Activated CD4-positive, CD25-positive, alpha-beta regulatory T cell (primary cell): ENCODE measurements at places on chromosomes 1 and 21.

GRCh38 chr21:25925064-25925800 lies 190.5 kb downstream of the GABPA start:
- DNase-seq, result no peak

DNA sequence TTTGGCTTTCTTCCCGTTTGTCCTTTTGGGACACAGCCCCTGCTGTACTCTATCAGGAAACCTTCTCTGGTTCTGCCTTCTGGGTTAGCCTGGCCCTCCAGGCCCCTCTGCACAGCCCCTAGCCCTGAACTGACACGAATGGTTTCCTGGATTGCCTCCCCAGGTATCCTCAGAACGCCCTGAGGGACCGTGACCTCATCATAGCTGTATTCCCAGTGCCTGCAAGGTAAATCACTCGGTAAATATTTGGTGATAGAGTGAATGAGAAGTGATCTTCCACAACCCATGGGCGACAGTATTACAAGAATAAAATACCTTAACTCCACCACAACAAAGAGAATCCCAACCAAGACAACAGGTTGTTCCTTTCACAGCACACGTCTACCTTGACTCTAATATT lies 637.2 kb downstream of the SMYD3 start:
- DNase-seq, result no peak

- DNase-seq, result no peak
Measured at GRCh38 chr1:45008076-45008475, 3.0 kb downstream of the HECTD3 start.

DNA sequence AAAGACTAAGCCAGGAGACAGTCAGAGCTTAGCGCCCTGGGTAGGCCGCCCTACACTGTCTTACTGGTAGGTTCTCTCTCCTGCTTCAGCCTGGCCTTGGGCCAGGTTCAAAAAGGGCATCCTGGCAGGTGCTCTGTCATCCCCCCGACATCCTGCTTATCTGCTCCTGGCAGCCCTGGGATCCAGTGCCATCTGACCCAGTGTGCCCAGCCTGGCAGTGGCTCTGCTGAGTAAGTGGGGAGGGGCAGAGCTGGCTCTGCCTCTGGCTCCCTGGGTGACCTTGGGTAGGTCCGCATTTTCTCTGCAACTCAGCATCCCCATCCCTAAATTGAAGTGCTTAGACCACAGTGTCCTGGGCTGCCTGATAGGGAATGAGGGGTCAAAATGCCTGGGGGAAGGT lies 549.9 kb downstream of the PTPRU start:
- DNase-seq, result no peak

GRCh38 chr1:119565131-119565772 lies 58.2 kb downstream of the HSD3B1 start:
- DNase-seq, result no peak

- no peak for DNase-seq
Measured at GRCh38 chr21:43754948-43755781, 20.9 kb downstream of the CSTB start.

DNA sequence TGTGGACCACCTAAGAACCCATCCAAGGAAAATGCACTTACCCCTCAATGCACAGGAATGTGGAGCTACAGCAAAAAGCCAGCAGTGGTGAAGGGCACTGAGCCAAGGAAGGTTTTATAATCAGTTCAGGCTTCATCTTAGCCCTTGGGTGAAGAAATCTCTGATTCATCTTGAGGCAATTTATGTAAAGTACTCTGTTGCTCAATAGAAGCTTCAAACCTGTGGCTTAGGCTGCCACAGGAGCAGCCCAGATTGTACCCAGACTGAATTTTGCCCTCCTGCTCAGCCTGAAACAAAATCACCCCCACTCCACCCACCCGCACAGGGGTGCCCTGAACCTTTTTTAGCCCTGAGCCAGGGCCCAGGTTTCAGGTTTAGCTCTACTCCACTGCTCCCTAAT lies at the start of gene S100A12:
Gene S100A12, minus strand, starts transcription at position 111 of the 400 bp plus-strand sequence. CDS start 1,029 bp downstream, outside the sequence.
- DNase-seq, result no peak

DNA sequence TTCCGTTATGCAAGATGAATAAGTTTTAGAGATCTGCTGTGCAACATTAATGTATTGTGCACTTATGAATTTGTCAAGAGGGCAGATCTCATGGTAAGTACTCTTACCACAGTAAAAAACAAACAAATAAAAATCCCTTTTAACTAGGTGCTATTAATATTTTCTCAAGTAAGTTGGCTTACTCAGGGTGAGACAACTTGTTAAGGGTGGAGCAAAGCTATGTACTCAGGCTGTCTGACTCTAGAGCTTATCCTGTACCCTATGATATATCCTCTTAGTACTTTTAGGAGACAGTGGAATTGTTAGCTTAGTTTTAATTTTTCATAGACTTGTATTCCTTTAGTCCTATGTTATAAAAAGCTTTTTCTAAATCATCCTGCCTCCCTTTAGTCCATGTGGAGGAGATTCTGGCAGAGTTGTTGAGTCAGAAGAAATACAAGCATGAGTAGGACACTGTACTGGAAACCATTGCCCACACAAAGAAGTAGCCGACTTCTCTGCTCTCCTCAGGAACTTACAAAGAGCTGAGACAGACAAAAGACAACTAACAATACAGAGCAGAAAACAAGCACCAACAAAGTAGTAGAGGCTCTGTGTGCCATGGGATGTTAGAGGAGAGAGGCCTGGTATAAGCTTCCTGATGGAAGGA lies 49.2 kb downstream of the S1PR1 start:
- DNase-seq, result no peak

- DNase-seq, result no peak
Measured at GRCh38 chr1:93874025-93874651, 4.9 kb downstream of the DNTTIP2 start.

DNA sequence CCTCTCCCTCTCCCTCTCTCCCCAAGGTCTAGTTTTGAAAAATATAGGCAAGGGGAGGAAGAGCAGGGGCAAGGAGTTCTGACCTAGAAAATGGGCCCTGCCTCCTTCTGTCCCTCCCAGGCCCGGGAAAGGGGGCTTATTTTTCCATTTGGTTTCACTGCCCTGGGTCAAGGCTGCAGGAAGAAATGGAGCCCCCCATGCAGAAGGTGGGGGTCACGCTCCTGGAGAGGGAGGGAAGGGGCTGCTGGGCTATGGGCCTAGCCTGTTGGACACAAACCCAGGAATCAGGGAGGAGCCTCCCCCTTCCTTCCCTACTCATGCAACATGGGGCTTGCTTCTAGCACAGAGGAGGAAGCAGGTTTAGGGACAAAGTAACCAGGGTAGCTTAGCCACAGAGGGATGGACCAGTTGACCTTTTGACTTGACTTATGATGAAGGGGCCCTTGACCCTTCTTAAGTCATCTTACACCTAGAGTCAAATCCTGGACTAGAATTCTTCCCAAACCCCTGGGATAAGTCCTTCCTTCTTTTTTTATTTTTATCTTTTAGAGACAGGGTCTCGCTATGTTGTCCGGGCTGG lies 70.4 kb upstream of the SSBP3 start:
- DNase-seq, result no peak

DNA sequence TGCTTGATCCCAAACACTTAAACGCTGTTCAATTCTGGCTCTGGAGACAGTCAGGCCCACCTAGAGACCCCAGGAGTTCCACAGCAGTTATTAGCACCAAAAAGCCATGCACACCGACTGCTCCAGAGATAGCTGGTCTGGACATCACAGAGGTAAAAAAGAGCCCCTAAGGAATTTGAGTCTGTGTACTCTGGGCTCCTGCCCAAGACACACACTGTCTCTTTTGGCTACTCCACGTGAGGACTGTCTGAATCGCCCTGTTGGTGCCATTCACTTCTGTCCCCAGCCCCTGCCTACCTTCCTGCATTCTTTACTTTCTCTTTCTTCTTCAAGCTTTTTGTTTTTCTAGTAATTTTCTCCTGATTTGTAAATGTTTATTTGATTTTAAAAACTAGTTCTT lies 197.4 kb downstream of the ADGRL2 start:
- DNase-seq, result no peak

DNA sequence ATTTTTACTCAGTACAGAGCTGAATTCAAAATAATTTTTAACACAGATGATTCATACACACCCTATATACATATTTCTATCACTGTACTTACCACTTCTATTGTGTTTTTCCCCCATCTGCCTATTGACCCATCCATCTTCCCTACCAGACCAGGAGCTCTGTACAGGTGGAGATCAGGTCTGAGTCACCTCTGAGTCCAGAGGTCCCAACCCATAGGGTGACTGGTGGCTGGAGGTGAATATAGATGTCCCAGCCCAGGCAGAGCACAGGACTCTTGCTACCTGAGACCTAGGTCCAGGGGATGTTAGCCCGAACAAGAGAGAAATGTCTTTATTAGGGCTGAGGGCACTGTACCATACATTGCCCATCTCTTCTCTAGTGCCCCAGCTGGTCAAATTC lies 54.8 kb downstream of the DMAP1 start:
- DNase-seq, result no peak

GRCh38 chr21:46151989-46152926 lies 3.1 kb downstream of the FTCD start:
- DNase-seq, result no peak
